ENCODE measurements at places on chromosomes 3 and 15.

- no peak for DNase-seq
Observed at GRCh38 chr3:37956723-37957538, 33.7 kb upstream of the VILL start.

DNA sequence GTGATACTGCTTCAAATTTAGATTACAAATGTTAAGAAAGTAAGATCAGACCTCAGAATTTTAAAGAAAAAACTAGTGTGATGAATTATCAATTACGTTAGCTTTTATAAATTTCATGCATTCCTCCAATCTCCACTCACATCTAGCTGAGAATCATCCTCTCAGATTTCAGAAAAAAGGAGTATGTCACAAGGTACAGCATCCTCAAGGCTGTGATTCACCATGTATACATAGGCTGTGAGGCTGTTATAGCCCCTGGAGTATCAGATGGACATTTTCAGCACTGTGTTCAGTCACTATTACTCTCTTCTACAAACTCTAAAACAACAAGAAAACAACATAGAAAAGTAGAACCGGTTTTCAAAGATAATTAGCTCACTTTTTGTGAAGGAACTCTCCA is 214.4 kb downstream of the PCCB start:
- DNase-seq: no peak

- no peak for DNase-seq
Observed at GRCh38 chr15:87858651-87859050, 397.9 kb downstream of the NTRK3 start.

DNA sequence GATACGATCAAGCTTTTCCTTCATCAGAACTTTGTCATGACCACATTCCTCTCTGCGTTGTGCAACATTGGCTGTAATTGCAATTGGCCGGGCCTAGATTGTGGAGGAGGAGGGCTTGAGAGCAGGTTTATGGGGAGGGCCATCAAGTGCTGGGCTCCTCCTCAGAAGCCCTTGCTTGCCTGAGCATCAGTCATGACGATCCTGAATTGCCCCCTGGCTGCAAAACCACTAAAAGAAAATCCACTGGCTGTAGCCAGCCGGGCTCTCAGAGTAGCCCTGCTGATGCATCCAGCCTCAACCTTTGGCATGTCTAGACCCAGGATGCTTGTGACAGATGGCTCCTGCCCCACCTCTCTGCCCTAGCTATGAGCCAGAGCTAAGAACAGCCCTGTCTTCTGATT is 13.4 kb upstream of the TRH start:
- DNase-seq: no peak

GRCh38 chr15:41810651-41811431 is 17.1 kb upstream of the JMJD7 start:
- no peak for DNase-seq

DNA sequence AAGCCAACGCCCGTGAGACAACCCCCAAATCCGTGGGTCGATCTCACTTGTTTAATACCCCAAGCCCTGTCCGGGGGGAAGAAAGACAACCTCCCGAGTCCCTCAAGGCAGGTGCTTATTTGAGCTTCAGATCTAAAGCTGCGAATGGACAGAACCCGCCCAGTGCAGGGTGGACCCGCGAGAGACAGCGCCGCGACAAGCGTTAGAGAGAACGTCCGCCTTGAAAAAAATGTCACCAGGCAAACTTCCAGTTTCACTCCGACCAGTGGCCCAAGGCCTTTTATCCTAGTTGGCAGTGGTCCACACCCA is 740 bp upstream of the OXSR1 start:
- no peak for DNase-seq

DNA sequence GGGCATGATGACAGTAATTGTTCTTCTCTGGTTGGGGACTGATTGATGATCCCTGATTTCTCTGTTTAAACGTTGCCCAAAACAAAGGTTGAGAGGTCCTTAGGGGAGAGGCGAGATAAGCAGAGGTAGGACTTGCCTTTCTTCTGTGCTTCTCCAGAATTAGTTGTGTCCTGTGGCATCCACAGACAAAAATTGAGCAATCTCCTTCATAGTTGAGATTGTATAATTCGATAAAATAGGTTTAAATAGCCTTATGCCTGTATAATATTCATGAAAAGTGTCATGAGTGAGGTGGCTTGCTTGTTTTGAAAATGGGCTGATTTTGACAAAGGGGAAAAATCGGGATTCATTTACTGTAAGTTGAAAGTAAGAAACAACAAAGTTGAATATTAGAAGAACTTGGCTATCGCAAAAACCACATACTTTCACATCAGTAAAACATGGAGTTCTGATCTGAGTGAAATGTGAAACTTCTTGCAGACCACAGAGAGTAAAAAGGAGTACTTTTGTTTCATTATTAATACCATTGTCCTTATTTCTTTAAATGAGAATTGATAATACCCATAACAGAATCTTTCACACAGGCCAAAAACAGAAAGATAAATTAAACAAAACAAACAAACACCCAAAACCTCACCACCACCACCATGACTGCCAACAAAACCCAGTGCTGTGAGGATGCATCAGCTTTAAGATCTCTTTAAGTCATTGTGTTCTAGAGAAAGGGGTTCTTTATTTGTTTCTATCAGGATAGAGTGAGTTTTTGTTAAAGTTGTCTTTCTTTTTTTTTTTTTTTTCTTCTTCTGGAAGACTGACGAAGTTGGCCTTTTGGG is 155.7 kb downstream of the LPP start:
- no peak for DNase-seq

- DNase-seq: no peak
Observed at GRCh38 chr15:73308305-73308704, 60.5 kb downstream of the HCN4 start.

GRCh38 chr3:53030619-53031449 is 15.0 kb downstream of the SFMBT1 start:
- DNase-seq: no peak

DNA sequence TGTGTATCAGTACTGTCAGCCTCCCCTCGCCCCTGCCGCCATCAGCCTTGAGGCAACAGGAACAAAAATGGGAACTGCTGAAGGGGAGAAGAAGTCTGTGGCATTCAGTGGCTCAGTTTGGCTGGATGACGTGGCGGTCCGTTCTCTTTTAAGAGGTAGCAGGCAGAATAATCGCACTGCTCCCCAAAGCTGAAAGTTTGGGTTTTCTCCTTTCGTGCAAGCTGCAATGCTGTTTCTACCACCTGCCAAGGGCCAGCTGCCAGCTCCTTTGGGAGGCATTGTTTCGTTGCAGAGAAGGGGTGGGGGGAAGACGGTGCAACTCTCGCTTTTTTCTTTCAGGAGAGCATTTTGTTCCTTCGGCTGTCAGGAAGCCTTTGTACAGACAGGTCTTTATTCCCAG is 369.6 kb upstream of the RORA start:
- no peak for DNase-seq

GRCh38 chr3:54827776-54828175 is 100.1 kb downstream of the LRTM1 start:
- DNase-seq: no peak

- no peak for DNase-seq
Observed at GRCh38 chr15:71707230-71708050, 102.9 kb upstream of the NR2E3 start.

- DNase-seq: no peak
Observed at GRCh38 chr3:48372377-48372770, 355 bp downstream of the FBXW12 start.

DNA sequence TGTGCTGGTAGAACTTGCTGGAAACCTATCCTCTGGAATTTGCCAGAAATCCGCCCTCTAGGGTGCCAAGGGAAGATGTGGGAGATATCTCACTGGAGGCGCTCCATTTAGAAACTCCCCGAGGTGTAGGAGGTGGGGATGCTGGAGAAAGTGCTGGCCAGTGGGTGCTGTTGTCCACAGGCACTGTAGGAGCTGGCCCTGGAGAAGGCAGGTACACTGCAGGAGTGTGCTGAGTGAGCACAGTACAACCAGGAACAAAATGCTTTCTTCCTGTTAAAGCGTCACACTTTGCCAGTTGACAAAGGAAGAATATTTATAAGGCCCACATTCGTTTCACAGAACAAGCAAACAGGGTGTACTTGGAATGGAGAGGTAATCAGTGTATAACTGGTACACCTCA is 119.9 kb downstream of the CACNA1D start:
- DNase-seq: no peak

GRCh38 chr15:80776420-80777045 is 2.6 kb upstream of the CEMIP start:
- DNase-seq: peak; percentile 80

DNA sequence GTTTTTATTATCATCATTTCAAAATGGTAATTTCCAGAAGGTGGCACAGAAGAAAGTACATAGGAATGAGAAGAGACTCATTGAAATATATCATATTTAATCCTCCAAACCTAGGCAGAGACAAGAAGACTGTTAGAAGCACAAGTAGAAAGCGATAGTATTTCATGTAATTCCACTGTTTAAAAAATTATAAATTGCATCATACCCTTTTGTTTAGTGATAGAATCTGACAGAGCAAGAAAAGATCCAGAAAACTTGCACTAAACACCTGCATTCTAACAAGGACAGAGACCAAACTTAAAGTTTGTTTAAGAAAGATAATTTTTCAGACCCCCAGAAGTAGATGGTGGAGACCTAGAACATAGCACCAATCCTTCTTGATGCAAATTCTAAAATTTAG is 56.9 kb upstream of the CD96 start:
- DNase-seq: no peak

GRCh38 chr3:183629546-183630301 is 5.7 kb upstream of the KLHL24 start:
- no peak for DNase-seq

DNA sequence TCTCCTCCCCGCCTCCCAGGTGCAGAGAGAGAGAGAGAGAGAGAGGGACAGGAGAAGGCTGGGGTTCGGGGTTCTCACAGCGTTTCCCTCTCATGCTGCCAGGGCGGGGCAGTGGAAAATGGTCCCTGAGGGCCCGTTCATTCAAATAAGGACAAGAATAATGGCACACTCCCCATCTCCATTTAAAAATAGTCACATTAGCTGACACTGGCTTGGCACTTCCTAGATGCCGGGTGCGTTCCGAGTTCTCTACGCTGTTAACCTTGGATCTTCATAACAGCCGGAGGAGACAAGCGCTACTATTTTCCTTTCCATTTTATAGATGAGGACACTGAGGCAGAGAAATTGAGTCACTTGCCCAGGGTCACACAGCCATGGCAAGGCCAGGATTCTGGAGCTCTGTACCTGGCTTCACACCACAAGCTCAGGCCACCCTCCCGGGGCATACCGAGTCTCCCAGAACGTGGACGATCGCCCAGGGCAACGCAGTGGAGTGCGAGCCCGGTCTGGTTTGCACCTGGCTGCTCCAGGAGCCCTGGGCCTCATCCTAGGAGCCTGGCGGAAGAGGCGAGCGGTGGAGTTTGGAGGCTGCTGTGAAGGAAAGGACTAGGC is 608 bp upstream of the SLC6A6 start:
- no peak for DNase-seq

DNA sequence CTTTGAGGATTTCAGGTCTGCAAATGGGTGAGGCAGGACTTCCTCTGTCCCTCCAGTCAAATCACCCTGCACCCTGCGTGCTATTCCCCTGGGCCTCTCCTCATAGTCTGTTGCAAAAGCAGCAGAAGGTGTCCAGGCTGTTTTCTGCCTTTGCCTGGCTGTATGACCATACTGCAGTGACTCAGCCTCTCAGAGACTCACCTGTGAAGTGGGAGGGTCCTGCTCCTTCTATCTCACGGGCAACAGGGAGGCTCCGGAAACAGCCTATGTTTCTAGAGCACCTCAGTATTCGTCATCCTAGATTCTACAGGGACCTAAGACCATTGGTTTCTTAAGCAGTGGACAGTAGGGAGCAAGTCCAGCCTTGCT is 216.4 kb downstream of the TLE3 start:
- no peak for DNase-seq

DNA sequence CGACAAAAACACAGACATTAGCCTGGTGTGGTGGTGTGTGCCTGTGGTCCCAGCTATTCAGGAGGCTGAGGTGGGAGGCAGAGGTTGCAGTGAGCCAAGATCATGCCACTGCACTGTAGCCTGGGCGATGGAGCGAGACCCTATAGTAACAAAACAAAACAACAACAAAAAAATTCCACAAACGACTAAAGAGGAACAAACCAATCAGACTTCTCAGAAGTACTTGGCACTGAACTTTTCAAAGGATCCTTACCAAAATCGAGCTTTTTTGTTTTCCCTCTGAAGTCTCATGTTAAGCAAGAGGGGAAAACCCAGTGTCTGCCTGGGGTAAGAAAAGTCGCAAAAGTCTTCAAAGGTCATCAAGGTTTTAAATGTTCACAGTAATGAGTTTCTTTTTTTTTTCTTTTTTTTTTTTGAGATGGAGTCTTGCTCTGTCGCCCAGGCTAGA is 30.1 kb upstream of the TFRC start:
- DNase-seq: no peak

- DNase-seq: peak; percentile 5
Observed at GRCh38 chr3:155608228-155608920, 136.5 kb downstream of the PLCH1 start.

DNA sequence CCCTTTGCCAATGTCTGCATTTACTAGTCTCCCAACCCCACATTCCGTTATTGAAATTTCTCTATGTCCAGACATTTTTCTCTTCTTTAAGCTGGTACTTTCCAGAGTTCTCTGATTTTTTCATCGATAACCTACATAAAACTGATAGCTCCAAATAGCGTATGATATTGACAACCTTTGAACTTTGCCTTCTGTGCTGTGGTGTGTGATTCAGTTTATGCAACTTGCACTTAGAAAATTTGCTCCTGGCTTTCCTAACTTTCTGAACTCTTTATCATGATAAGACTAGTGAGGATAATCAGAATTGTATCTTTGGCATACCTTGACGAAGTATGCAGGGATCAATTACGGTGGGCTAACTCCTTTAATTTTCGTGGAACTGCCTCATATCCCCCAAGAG is 1261.3 kb downstream of the SI start:
- DNase-seq: no peak

GRCh38 chr3:182921665-182922355 is 58.5 kb downstream of the DCUN1D1 start:
- DNase-seq: no peak

DNA sequence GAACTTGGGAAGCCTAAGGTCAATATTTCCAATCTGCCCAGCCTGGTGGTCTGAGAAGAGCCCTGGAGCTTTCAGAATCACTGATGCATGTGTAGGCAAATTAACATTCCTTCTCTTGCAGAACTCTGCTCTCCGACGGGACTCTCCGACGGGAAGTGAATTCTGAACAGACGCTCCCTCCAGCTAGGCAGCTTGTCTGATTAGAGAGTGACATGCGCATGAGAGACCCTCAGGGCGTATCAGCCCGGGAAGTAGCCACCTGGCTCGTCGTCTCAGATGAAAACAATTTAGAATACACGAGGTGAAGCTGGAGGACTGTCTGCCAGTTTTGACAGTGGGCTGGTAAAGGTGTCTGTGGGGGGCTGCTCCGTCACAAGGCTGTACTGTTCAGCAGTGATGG is 103.1 kb downstream of the DGKG start:
- no peak for DNase-seq

- peak; percentile 22 for DNase-seq
Observed at GRCh38 chr3:41148478-41148877, 50.8 kb upstream of the CTNNB1 start.

- no peak for DNase-seq
Observed at GRCh38 chr3:159947220-159947619, 41.4 kb upstream of the IL12A start.

DNA sequence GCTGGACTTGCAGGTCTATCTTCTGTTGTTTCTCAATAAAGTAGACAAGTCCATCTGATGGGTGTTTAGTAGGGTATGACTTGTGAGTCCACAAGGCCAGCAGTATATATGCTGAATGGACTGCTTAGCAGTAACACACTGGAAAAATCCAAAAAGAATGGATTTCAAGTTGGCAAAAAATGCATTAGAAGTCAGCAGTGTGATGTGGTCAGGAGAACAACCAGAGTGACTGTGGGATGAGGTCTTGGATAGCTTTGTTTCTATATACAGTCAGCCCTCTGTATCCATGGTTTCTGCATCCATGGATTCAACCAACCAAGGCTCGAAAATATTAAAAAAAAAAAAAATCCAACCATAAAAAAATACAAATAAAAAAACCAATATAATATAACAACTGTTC is 55.8 kb downstream of the LPP start:
- DNase-seq: no peak

Measured in nephron progenitor cell (in vitro differentiated cells).